ENCODE measurements at places on chromosomes 6 and 20.
A peak's percentile ranks its signal among the peaks of the same experiment; 100 is the strongest.

- DNase-seq = no peak
These were observed 653.4 kb downstream of the MMUT start for GRCh38 chr6:48809700-48810099.

- no peak for DNase-seq
These were observed 116.0 kb downstream of the RNF144B start for GRCh38 chr6:18503206-18503592.

- DNase-seq = no peak
These were observed 1038.4 kb upstream of the FLRT3 start for GRCh38 chr20:15375836-15376235.

GRCh38 chr20:58667975-58668374 is 16.9 kb downstream of the STX16 start:
- DNase-seq = no peak

GRCh38 chr6:16437984-16438383 is 199.6 kb downstream of the GMPR start:
- peak; percentile 36 for DNase-seq

DNA sequence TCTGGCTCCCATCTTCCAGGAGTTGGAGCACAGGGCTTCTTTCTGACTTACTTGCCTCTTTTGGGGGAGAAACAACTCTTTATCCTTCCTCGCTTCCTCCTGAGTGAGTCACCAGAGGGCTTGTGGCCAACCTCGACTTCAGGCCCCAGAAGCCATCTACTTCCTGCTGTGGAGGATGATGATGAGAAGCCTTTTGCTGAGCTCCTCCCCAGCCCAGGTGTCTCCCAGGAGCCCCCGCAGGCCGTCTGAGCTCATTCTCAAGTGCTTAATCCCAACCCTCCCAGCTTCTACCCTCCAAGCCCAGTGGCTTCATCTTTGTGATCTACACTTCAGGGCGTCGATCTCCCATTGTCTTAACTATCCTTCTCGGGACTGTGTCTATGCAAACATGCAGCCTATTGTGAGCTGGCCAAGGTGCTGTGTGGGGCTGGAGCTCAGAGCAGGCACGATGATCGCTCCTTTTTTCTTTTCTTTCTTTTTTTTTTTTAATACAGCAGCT is 27.9 kb downstream of the SDCBP2 start:
- DNase-seq = peak; percentile 29

DNA sequence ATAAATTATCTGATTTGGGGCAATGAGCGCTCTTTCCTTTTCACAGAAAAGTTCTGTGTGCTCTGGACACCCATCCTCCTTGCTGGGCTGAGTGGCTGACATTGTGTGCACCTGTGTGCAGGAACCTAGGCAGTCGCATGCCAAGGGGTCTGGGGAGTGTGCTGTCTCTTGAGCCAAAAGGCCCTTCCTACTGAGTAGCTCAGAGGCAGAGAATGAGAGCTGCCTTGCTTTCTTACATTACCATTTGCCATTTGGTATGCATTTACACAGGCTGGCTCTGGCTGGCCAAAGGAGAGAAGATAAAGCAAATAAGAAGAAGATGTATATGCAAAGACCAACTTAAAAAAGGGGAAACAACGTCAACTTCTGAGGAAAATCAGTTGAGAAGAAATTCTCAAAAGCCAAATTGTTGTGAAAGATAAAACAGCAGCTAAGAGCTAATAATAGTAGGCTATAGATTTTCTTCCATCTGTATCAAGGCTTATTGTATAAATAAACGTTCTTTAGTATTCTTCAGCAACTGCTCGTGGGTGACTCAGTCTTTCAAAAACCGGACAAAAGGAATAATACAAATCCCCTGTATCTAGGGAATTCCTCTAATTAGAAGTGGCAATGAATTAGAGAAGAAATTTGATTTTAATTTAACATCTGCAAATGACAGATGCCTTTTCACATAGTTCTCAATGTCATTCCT is 121.9 kb downstream of the INSM1 start:
- DNase-seq = no peak

DNA sequence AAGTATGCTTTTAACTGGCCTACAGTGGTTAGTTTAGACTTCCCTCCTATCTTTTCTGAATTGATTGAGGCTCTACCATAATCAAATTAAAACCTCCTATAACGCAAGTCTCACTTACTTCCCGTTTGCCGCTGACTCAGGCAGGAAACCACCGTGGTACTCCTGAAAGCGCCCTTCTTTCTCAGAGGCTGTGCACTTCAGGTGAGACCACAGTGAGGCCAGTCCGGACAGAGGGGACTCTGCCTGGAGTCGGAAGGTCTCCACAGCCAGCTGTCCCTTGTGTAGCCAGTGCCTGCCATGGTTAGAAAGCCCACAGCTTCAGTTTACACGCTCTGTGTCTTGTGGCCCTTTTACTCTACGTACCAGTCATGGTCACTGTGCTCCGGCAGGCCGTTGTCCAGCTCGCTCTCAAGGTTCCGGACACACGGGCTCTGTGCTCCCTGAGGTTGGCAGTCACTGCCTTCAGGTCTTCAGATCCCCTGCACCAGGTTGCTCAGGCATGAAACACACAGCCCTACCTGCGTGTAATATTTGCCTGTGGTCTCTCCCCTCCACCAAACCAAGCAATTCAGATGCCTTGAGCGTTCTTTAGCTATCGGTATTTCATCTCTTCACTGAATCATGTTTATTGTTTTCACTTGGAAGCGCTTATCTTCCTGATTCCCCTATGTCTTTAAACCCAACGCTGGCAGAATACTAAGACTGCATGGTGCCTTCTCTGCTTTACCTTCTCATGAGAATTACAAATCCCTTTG is 178.8 kb downstream of the SMOC2 start:
- no peak for DNase-seq

DNA sequence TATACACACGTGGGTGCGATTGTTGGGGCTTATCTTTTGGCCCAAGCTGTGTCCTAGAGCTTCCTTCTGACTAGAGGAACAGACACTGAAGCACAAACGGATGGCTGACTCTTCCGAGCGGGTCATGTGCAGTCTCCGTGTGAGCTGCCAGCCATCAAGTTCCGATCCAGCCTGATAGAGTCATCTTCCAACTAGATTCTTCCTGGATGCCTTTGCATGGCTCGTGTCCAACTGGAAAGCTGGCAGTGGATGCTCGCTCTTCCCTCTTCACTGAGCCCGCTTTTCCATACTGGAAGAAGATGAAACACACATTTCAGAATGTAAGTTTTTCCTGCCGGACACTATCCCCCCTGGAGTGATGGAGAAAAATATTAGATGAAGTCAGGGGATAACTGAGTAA is 148.1 kb downstream of the SCML4 start:
- DNase-seq = no peak

- DNase-seq = no peak
These were observed 51.9 kb downstream of the ERMARD start for GRCh38 chr6:169803271-169803811.

DNA sequence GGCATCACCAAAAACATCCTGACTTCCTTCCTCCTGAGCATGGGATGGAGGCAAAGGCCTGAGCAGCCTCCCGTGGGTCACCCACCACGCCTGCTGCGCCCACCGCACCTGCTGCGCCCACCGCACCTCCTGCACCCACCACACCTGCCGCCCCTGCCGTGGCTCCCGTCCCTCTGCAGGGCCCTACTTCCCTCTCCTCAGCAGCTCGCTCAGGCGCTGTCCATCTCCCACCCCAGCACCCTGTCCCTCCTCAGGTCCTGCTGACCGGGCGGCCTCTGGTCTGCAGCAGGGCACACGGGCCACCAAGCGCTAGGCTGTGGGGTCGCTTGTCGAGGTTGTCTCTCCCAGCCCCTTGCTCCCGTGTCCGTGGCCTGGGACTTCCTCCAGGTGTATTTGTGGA is 72.7 kb upstream of the SLCO4A1 start:
- DNase-seq = no peak

GRCh38 chr6:35178012-35178411 is 35.7 kb upstream of the SCUBE3 start:
- no peak for DNase-seq

DNA sequence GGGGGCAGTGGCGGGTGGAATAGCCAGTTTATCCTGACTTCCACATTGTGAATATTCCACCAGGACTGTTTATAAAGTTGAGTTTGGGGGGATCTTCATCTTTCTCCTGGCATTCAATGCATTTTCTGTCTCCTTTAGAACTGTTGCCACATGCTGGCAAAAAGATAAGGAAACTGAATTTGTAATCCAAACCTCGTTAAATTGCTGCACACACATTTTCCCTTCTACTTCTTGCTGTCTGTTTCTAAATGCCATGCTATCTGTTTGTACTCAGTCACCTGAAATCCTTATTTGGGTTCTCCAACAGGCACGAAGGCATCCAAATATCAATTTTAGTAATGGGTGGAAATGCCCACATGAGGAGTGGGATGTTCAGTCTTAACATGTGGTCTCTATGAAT is 180.2 kb upstream of the CCN2 start:
- DNase-seq = no peak

DNA sequence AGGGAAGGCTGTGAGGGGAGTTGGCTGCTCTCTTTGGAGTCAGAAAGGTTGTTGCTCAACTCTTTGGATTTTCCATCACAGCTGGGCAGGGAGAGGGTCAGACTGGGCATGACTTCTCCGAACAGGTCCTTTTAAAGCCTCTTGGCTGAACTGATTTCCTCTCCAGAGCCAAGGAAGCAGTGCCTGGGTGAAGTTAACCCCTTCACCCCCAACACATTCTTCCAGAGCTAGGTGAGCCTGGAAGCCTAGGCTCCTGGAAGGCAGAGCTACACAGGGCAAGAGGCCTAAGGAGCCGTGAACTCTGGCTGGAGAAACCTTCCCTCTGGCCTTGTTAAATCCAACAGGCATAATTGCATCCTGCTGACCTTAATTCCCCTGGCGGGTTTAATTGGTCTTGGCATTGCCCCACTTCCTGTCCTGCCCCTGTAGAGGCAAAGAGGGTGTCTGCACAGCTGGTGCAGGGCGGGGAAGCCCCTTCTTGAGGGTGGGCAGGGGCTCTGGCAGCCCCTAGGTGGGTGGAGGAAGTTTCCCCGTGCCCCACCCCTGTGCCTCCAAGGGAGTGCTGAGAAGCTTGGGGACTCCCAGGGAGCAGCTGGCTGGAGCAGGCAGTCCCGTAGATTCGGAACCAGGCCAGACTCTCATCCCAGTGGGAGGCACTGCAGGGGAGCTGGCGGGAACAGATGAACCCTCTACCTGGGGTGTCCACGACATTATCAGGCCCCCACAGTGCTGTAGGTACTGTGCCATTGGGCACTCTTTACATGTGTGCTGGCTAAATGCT is 3.6 kb upstream of the MYLK2 start:
- DNase-seq = no peak

GRCh38 chr6:33082702-33083101 is 6.9 kb downstream of the HLA-DPB1 start:
- no peak for DNase-seq

GRCh38 chr6:52508261-52508739 is 68.6 kb downstream of the TRAM2 start:
- no peak for DNase-seq

GRCh38 chr6:119653329-119653728 is 303.8 kb upstream of the MAN1A1 start:
- no peak for DNase-seq

DNA sequence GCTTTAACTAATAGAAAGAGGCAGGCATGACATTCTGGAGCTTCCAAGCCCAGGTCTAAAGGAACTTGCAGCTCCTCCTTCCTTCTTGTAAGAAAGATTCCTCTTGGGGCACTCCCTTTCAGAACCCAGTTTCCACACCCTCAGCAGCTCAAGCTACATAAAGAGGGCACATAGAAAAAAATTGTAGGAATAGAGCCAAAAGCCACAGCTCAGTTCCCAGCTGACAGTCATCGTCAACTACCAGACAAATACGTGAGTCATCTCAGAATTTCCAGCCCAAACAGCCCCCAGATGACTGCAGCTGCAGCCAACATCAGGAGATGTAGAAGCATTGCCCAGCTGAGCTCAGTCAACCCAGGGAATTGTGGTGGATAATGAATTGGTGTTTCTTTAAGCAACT is 349.8 kb upstream of the ARID1B start:
- DNase-seq = no peak

GRCh38 chr6:93721386-93722048 is 302.2 kb upstream of the EPHA7 start:
- DNase-seq = no peak

DNA sequence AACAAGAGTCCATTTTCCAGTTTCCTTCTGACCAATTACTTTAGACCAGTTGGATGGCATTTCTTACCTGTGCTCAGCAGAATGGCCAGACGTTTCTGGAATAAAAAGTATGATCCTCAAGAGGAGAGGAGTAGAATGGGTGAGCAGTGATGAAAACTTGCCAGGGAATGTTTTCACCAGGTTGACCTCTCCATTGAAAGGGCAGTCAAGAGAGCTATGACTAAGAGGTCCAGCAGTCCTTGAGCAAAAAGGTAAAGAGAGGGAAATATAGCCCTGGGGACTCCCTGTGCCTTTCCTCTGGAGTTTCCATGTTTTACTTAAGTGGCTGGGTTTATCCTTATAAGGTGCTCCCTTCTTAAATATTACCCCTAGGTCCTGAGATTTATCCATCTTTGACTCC is 210.9 kb downstream of the TBX18 start:
- no peak for DNase-seq

DNA sequence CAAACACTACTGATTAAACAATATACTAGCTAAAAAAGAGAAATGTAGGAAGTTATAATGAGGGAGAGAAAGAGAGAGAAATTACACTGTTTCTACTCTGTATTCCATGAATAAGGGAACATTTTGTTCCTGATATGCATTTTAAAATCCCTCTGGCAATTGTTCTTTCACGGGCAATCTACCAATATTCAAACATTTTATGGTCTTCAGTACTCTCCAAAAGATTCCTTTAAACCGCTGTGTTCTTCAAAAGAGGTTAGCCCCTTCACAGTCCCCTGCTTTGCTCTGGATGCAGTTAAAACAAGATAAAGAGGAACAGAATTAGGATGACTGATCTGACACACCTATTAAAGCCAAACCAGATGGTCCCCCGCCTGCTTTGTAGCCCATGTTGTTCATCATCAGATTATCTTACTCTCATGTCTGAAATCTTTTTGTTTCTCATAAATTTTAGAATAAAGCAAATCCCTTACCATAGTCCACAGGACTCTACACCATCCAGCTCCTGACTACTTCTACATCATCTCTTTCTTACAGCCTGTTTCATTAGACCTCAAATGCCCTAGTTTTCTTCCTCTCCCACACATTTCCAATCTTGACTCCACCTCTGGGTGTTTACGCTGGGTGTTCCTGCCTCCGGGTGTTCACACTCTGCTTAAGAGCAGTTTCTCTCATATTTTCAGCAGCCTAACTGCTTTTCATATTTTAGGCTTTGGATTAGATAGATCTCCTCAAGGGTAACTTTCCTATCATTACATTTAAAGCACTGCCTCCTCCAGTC is 399.7 kb downstream of the COL12A1 start:
- DNase-seq = no peak

DNA sequence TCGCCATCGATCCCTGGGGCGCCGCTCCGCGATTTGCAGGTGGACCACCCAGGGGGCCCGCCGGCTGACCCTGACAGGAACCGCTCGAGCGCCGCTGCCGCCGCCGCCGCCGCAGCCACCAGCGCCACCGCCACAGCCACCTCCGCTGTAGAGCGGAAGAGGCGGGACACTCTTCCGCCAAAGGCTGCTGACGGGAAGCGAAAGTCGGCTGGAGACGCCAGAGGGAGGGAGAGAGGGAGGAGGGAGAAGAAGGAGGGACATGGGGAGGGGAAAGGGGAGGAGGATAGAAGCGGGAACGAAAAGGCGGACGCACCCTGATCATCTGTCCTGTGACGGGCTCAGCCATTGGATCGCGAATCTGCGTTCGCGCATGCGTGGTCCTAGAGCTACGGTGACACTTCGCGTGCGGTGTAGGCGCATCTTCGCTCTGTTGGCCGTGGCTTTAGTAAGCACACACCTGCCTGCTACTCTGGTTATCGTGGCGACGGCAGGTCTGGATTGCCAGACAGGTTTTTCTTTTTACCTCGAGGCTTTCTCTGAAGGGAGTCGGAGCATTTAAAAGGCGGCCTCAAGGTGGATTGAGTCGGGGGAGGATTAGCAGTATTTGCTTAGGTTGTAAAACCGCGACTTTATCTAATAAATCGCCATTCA is at the start of gene TMEM30A:
TSS of gene TMEM30A (minus strand) at position 161 of the 651 bp plus-strand sequence. CDS start at position 7, 154 bp downstream.
- DNase-seq = peak; percentile 98

All from CD4-positive, alpha-beta T cell treated with Interleukin-4 for 1 hour (primary cell).